SK-N-DZ (cell line): ENCODE measurements at places on chromosomes 5 and 9.

DNA sequence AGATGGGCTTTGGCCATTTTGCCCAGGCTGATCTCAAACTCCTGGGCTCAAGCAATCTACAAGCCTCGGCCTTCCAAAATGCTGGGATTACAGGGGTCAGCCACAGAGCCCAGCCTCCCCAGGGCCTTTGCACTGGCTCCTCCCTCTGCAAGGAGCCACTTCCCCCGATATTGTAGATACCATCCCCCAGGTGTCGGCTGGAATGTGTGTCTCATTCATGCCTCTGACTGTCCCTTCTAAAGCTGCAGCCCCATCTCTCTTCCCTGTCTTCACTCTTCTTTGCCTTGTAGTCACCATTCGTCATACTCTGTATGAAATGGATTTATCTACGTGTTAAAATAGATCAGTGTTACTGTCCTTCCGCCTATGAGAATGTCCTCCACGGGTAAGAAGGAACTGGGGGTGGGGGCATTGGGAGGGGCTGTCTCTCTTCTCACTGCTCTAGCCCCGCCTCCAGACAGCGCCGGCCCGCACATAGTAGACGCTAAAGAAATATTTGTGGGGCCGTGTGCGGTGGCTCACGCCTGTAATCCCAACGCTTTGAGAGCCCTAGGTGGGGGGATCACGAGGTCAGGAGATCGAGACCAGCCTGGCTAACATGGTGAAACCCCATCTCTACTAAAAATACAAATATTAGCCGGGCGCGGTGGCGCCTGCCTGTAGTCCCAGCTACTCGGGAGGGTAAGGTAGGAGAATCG is 68.5 kb downstream of the LMX1B start:
- no peak for DNase-seq

DNA sequence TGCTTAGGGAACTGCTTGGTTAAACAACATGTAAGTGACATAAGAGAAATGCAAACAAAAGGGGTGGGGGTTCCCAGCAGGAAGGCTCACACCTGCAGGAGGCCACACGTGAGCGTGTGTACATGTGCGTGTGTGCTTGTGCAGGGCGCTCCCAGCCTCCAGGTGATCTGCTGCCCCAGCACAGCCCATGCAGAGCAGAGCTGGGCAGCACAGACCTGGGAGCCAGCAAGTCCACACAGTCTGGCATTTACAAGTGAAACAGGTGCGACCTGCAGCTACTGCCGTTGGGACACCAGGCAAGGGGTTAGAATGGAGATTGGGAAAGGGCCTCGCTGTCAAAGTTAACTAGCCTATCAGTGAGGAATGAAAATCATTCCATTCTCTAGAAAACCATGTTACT is 41.8 kb downstream of the GRAMD2B start:
- DNase-seq, result no peak

DNA sequence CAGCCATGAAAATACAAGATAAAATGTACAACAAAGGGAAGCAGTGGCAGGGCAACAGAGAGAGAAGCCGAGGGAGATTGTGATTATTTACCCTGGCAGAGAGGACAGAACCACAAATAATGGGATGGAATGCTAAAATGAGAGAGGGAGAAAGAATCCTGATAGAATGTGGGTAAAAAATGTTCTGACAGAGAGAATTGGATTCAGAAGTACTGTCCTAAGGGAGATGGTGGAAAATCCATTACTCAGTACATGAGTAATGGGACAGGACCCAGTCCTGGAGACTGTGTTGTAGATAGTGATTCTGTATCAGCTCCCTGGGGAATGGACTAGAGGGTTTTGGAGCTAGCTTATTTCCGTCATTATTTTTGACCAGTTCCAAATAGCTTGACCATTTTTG is 831.5 kb downstream of the MAT2B start:
- no peak for DNase-seq

- no peak for DNase-seq
Observed at GRCh38 chr5:151451626-151452520, 4.5 kb downstream of the SLC36A1 start.

DNA sequence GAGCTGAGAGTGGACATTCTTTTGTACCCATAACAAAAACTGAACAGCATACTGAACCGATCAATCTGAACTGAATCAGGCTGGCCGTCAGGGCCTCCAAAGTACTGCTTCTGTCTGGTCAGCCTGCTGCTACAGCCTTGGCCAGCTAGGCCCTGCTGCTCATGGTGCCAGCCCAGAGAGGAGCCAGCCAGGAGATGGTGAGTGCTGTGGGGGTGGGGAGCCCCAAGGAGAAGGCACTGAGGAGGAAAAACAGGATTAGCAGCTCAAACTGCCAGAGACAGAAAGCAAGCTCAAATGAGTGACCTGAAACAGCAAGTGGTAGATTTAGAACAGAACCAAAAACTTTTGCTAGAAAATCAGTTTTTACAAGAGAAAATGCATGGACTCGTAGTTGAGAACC is 23.9 kb downstream of the SRP19 start:
- DNase-seq, result no peak

- no peak for DNase-seq
Observed at GRCh38 chr5:115458003-115458409, 86.6 kb downstream of the FEM1C start.

DNA sequence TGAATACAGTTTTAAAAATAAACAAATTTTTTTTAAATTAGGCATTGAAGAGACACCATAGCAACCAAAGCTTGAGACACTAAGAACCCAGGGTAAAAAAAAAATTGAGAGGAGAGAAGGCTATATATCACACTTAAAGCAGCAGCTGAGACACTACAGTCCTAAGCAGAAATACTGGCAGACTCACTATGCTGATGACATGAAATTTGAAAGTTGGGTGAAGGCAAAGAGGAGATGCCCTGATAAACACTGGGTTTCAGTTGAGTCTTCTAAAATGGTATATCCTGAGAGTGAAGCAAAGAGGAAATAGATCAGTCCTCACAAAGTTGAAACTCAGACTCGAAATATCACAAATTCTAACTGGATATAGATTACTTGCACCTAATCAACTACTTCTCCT is 419.9 kb upstream of the CDH9 start:
- DNase-seq, result no peak

- no peak for DNase-seq
Observed at GRCh38 chr5:143225511-143225910, 178.0 kb downstream of the NR3C1 start.

- DNase-seq, result no peak
Observed at GRCh38 chr5:135704616-135705015, 125.8 kb upstream of the CXCL14 start.

DNA sequence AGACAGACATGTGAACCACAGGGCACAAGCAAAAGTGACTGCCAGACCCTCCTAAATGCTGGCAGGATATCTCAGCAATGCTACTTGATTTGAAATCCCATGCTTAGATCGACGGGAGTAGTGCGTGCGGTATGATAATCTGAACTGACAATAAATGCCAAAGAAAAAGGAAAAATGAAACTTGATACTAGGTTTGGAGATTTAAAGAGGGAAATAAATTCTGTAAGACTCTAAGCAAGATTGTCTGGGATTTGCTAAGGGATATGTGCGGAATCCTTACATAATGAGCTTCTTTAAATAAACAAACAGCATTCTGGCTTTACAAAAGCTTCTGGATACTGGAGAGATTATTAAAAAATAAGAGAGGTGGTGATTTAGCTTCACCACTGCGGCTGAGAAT is 203.6 kb downstream of the CAAP1 start:
- DNase-seq, result no peak

DNA sequence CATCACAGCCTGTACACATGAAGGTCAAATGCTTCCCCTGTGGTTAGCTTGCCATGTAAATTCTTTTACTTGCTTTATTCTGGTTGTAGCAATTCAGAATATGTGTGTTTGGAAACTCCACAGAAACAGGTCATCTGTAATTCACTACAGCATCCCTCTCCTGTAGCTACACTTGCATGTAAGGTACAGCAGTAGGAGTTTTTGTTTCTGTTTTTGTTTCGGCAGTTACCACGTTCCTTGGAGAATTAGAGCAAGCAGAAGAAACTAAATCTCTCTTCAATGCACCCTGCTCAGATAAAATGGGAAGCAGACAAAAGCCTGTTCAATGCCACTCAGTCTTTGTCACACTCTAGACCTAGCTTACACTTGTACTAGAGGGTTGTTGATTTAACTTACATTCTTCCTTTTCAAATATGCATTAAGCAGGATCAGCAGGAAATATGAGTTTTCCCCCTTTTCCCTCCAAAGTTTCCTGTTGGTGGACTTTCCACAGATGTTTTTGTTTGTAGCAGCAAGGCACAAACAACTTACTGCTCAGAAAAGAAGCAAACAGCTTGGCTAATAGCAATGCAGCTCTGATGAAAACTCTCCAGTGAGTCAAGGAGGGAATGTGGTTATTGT is 80.9 kb downstream of the YIPF5 start:
- DNase-seq, result no peak

DNA sequence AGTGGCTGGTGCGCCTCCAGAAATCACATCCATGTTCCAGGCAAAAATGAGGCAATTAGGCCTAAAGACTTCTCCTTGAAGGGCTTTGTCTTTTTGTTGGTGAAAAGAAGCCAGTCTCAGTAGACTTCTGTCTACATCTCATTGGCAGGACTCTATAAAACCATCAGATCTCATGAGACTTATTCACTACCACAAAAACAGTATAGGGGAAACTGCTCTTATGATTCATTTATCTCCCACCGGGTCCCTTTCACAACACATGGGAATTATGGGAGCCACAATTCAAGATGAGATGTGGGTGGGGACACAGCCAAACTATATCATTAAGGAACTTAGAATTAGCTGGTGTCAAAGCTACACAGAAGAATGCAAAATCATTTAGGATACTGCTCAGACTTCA is 77.7 kb upstream of the SNX2 start:
- DNase-seq, result no peak

DNA sequence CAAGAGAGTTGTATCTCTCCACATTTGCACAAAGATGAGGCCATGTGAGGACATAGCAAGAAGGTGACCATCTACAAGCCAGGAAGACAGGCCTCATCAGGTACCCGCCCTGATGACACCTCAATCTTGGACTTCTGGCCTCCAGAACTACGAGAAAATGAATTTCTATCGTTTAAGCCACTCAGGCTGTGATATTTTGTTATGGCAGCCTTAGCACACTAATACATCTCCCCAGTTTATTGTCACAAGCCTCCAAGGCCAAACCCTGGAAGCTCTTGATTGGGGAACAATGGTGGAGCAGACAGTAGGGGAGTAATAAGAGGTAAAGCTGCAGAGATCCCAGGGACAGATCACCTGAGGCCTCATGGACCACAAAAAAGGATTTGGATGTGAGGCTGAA is 7.7 kb upstream of the P4HA2 start:
- DNase-seq, result no peak

- DNase-seq, result no peak
Observed at GRCh38 chr5:16871746-16872339, 64.2 kb downstream of the MYO10 start.

DNA sequence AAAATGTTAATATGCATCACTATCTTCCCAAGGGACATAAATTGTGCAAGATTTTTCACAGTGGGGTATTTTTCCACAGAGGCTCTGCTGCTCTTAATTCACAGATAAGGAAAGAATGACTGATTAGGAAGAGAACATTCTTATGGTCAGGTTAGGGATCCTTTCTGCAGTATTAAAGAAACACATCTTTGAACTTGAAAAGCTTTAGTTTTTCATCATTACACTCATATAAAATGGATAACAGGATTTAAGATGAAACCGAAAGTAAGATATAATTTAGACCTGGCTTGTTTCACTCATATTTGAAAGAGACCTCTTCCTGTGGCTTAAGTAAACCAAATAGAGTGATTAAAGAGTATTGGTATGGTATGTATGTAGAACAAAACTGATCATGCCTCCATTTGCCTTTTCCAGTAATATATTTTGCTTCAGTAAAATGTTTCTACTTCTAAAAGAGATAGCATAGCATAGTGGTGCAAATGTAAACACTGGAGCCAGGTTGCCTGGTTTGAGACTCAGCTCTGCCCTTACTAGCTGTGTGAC is 160.0 kb downstream of the PRR16 start:
- DNase-seq, result no peak

DNA sequence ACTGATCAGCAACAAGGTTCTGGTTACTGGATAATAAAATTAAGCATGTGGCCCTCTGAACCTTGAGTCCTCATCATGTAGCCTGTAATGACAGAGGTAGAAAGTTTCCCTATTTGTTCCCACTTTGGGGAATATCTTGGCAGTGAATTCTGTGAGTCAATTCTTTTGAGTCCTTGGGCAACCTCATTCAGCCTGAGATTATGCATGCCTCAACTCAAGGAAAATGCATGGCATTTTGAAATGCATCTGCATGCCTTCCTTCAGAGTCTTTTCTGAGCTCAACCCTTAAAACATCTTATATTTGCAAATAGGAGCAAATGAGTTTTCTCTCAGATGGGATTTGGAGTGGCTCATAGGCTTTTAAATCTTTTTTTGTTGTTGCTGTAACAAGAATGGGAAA is 218.1 kb upstream of the CD180 start:
- DNase-seq, result no peak

DNA sequence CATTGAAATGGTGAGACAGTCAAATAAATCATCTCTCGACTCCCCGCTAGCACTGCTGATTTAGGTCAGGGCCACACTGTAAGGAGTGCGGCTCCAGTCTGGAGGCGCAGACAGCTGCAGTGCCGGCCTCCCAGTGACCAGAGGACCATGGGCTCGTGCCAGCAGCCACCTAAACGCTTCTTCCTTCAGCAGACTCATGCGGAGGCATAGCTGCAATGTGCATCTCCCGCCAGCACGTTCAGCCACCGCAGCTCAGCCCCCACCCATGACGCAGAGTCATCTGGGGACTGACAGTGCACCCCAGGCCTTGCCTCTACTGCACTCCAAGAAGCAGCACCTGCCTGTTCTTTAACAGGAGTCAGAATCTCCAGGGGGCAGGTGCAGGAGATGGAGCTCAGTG is 13.6 kb upstream of the MAPK9 start:
- no peak for DNase-seq

DNA sequence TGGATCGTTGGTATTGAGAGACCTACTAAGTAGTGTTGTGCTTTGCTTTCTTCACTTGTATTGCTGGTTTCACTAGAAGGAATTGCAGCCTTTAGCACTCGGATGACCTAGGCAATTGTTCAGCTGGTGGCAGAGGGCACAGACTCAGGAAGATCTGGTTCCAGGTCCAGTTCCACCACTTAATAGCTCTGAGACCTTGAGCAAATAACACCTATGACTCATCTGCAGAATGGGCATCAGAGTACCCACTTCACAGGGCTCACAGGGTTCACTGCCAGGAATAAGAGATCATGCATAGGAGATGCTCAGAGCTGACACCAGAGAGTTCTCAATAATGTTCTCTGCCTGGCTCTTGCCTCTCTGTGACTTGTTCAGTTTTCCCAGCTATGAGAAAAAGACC is 133.6 kb downstream of the SIL1 start:
- no peak for DNase-seq

- peak; percentile 30 for DNase-seq
Observed at GRCh38 chr9:125887172-125887571, 140.0 kb downstream of the PBX3 start.

GRCh38 chr5:38190111-38190510 is 68.2 kb upstream of the EGFLAM start:
- no peak for DNase-seq

- no peak for DNase-seq
Observed at GRCh38 chr5:80933036-80933435, 27.1 kb upstream of the RASGRF2 start.

GRCh38 chr9:135492886-135493669 is 7.4 kb upstream of the MRPS2 start:
- no peak for DNase-seq
